ENCODE measurements at places on chromosomes 2 and 18.

- no peak for DNase-seq
These were observed 180.4 kb upstream of the NRXN1 start for GRCh38 chr2:51212374-51212773.

DNA sequence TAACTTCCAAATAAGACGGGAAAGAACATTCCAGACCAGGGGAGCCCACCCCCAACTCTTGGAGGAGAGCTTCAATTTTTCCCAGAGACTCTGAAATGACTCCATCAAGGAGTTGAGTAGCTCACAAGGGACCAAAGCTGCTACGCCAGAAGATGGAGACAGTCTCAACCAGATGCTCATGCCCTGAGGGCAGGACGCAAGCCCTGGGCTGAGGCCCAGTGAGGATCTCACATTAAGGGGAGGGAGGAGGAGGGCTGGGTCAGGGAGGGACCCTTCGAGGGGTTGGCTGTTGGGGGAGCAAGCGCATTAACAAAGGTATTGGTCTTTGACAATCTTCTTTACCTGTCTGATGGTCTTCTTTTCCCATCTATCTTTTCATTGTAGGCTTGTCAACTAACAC, 141.3 kb upstream of the SLC1A4 start:
- no peak for DNase-seq

GRCh38 chr2:223010641-223011040, 41.3 kb upstream of the KCNE4 start:
- no peak for DNase-seq

- DNase-seq = no peak
These were observed 146.1 kb upstream of the SESTD1 start for GRCh38 chr2:179410552-179411356.

- DNase-seq = no peak
These were observed 1.7 kb downstream of the CYBRD1 start for GRCh38 chr2:171524018-171524401.

DNA sequence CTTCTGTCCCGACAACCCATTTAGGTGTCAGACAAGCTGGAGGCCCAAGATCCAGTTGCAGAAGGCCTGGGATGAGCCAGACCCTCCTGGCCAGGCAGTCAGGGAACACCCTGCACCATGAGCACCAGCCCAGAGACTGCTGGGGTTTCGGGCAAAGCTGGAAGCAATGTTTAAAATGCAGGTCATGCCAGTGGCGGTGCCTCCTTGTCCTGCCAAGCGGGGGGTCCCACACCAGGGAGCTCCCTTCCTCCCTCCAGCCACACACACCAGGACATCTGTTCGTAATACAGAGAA, 230.2 kb downstream of the ATAD2B start:
- DNase-seq = no peak

- DNase-seq = no peak
These were observed 3.7 kb downstream of the ODC1 start for GRCh38 chr2:10444463-10444862.

DNA sequence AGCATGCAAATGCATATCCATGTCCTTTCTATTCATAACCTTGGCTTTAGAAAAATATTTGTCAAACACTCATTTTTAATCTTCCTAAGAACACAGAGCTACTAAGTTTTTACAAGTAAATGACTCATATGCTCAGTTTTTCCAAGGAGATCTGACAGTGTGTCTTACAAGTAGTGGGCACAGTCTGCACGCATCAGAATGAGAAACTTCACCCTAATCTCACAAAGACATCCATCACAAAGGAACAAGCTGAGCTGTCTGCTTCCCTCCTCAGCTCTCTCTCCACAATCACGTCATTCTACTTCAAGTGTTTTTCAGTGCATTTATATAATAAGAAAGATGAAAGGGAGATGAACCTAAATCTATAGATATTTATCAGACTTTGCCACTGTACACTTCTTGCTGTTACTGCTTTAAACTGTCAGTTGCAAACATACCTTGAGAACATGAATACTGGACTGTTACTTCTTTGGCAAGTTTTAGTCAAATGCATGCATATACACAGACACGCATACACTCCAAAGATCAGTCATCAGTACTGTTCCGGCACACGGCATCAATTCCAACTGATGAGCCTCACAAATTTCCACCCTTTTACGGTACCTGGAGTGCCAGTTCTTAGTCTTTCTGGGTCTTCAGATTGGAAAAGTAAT, 75.7 kb downstream of the RBMS1 start:
- DNase-seq = no peak

GRCh38 chr2:217103752-217104545, 244.1 kb upstream of the TNP1 start:
- DNase-seq = no peak

GRCh38 chr2:173571021-173571821, 216.5 kb downstream of the CDCA7 start:
- DNase-seq = no peak

DNA sequence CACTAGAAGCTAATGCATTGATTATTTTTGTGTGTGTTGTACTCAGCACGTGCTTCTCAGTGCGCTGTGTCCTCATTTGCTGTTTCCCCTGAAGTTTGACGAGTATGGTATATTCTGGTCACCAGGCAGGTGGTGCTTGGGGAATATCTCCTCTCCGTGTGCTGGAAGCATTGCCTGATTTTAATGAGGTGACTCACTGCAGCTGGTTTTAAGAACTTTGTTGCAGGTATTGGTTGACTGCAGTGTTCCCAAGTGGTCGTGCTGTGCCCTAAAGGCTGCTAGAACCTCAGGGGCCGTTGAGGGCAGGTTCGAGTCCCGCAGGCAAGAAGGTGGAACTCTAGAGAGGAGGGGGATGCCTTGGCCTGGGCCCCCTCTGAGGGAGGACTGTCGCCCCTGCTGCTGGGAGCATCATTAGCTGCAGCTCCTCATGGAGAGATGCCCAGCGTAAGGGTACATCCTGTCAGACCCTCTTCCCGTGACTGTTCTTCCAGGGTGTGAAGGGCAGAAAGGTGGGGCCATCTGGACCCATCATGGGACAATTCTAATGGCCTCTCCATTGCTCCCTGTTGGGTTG, 82.6 kb downstream of the AGAP1 start:
- no peak for DNase-seq

- no peak for DNase-seq
These were observed 84.9 kb downstream of the ICOS start for GRCh38 chr2:204021290-204022081.

GRCh38 chr18:51857989-51858388, 482.0 kb upstream of the DCC start:
- DNase-seq = no peak
